ENCODE measurements at places on chromosomes 12 and 14. TPM values are rescaled to one million over a fixed set of nuclear protein-coding genes. Genes with fewer than 3 reads are reported as not detected.

Gene IFNG-AS1
- not detected for total RNA-seq

Gene SCNN1A
- total RNA-seq = not detected

Gene CLEC2A
- not detected for total RNA-seq

Gene SLC8A3
- total RNA-seq = not detected

Gene PAH
- total RNA-seq = not detected

Gene ASCL1
- total RNA-seq = not detected

Gene CDK2
- total RNA-seq = 113 TPM

DNA sequence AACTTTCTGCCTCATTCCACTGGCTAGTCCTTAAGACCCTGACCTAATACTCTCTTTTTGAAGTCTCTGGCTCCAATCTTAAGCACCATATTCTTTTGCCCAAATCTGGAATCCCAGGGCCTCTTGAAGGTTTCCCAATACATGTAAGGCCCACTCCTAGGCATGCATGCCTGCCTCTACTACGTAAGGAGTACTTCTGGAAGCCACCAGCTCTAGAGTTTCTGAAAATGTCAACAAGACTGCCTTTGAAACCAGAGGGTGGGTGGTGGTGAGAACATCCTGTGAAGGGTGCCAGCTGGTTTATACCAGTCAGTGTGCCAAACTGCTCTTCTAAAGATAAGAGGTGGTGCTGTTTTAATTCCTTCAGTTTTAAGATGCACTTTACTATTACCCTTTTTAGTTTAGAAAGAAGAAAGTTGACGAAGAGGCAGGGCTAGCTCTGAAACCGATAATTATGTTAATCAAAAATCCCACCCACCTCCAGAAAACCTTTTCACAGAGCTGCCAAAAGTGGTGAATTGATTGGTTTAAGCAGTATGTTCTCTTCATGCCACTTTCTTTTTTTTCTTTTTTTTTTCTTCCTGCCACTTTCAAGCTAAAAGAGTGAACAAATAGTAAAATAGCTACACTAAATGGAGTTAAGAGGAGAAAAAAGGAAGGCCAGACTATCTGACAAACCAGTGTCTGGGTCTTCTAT, 8.7 kb upstream of the WDR89 start:
- no peak overlapping the region for H3K4me3 ChIP-seq

DNA sequence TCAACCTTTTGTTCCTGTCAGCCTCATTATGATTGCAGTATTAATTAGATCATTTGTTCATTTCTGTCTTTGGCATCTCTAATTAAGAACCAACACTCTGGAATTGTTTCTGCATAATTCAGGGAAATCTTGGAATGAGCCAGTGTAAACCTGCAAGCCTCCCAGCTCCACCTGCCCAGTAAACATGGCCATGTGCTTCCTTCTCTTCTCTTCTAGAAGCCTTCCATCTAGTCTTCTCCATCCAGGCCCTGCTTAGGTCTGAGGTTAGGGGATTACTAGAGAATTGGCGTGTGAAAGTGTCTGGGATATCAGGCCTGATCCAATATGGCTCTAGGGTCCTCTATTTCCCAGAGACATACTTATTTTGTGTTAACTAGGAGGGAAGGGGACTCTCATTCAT, 528.0 kb downstream of the AACS start:
- no peaks in the 10 kb centered on the region for H3K36me3 ChIP-seq
- H3K27me3 ChIP-seq = no peaks in the 10 kb centered on the region
- H3K4me1 ChIP-seq = no peaks in the 10 kb centered on the region

GRCh38 chr14:104756477-104757237, 3.7 kb downstream of the SIVA1 start:
- no peak overlapping the region for H3K27ac ChIP-seq
- no peak for DNase-seq
- no peaks in the 10 kb centered on the region for H3K27me3 ChIP-seq
- peaks cover 8% of the 10 kb centered on the region for H3K4me1 ChIP-seq

- no peak for DNase-seq
- H3K36me3 ChIP-seq = no peaks in the 10 kb centered on the region
- H3K4me1 ChIP-seq = no peaks in the 10 kb centered on the region
- no peak overlapping the region for H3K4me3 ChIP-seq
Measured at GRCh38 chr14:37721976-37722659, 126.7 kb downstream of the TTC6 start.

- no peaks in the 10 kb centered on the region for H3K27me3 ChIP-seq
- peak overlapping the region; percentile 63 for H3K4me3 ChIP-seq
- peak overlapping the region; percentile 100 for H3K27ac ChIP-seq
- peaks cover 36% of the 10 kb centered on the region for H3K4me1 ChIP-seq
- peak; percentile 98 for DNase-seq
- peaks cover 17% of the 10 kb centered on the region for H3K36me3 ChIP-seq
Measured at GRCh38 chr12:57087010-57087690, 1.8 kb upstream of the NAB2 start.

DNA sequence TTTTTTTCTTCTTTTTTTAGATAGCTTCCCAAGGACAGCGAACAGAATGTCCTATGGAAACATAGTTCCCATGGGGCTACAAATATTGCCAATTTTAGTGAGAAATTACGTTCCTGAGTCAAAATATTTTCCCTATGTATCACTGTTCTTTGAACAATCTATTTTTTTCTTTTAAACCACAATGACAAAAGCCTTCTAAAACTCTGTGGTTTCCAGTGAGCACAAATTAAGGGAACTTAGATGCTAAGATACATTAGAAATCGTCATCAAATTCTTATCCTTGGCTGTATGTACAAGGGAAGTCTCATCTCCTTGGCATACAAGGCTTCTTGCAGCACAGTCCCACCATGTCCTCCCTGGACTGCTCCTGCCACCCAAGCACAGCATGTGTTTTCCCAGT, 17.9 kb downstream of the CPM start:
- H3K27me3 ChIP-seq = no peaks in the 10 kb centered on the region
- no peaks in the 10 kb centered on the region for H3K4me1 ChIP-seq
- no peaks in the 10 kb centered on the region for H3K36me3 ChIP-seq
- H3K27ac ChIP-seq = no peak overlapping the region

GRCh38 chr14:76810953-76811400, 1.7 kb downstream of the ANGEL1 start:
- H3K4me3 ChIP-seq = peak overlapping the region; percentile 86
- H3K27ac ChIP-seq = peak overlapping the region; percentile 5
- peaks cover 7% of the 10 kb centered on the region for H3K36me3 ChIP-seq
- H3K27me3 ChIP-seq = no peaks in the 10 kb centered on the region
- H3K4me1 ChIP-seq = peaks cover 9% of the 10 kb centered on the region

DNA sequence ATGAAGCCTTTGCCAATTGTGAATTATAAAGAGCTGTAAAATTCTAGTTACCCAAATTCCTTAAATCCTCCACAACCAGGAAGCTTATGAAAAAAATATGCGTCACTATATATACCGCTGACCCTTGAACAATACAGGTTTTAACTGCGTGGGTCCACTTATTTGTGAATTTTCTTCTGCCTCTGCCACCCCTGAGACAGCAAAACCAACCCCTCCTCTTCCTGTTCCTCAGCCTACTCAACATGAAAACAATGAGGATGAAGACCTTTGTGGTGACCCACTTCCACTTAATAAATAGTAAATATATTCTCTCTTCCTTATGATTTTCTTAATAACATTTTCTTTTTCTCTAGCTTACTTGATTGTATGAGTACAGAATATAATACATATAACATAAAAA, 42.2 kb downstream of the CMKLR1 start:
- H3K36me3 ChIP-seq = no peaks in the 10 kb centered on the region
- no peak for DNase-seq
- H3K4me1 ChIP-seq = no peaks in the 10 kb centered on the region
- peaks cover 18% of the 10 kb centered on the region for H3K27me3 ChIP-seq

DNA sequence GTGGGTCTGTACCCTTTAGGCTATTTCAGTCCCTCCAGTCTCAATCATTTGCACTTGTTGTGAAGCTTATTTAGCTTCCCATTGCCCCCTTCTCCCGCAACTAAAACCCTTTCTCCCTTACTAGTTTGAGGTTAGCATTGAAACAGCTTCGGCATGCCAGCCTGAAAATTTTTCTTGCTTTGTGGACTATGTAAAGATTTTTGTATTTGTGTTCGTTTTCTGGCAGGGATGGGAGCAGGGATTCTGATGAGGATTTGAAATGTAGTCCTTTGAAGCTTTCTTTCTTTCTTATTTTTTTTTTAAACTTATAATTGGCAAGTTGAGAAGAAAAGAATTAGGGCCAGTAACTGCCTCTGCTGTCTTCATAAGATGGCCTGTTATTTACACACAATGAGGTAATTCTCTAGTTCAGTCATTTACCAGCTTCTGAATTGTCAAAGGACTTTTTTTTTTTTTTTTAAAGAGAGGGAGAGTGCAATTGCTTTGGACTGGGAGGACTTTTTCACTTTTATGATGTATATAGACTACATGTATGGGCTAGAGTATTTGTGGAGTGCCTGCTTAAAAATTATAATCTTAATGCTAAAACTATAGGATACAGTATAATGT, 29.0 kb downstream of the PALS1 start:
- peak overlapping the region; percentile 85 for H3K27ac ChIP-seq
- peak overlapping the region; percentile 39 for H3K4me3 ChIP-seq
- H3K27me3 ChIP-seq = no peaks in the 10 kb centered on the region
- H3K36me3 ChIP-seq = peaks cover 11% of the 10 kb centered on the region
- peaks cover 32% of the 10 kb centered on the region for H3K4me1 ChIP-seq
- no peak for DNase-seq

DNA sequence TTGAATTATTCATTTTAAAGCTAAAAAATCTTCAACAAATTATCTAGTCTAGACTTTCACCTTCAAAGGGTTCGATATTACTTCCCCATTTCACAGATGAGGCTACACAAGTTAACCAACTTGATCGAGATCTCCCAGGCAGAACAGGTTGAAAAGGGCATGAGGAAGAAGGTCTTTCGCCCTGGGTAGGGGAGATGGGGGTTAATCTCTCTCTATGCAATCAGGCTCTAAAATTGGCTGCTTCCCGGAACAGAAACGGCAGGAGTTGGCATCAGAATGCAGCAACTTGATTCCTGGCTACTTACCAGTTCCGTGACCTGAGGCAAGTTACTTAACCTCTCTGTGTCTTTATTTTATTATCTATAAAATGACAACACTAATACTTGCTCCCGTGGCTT, 2.4 kb upstream of the CISTR start:
- H3K36me3 ChIP-seq = no peaks in the 10 kb centered on the region
- no peak for DNase-seq
- H3K27me3 ChIP-seq = no peaks in the 10 kb centered on the region
- H3K27ac ChIP-seq = no peak overlapping the region

DNA sequence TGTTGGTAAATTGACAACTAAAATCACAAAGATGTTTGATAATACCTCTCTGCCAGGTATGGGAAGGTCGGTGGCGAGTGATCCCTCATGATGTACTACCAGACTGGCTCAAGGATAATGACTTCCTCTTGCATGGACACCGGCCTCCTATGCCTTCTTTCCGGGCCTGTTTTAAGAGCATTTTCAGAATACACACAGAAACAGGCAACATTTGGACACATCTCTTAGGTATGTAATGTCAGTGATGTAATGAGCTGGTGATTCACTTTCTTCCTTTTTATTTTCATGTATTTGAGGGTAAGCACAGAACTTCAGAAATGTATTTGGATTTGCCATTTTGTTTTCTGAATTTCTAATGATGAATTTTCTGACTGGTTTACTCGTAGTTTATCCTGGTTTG, 42.6 kb upstream of the LRTM2 start:
- peaks cover 19% of the 10 kb centered on the region for H3K36me3 ChIP-seq
- H3K4me1 ChIP-seq = peaks cover 26% of the 10 kb centered on the region
- H3K4me3 ChIP-seq = no peak overlapping the region
- DNase-seq = no peak
- H3K27ac ChIP-seq = no peak overlapping the region
- no peaks in the 10 kb centered on the region for H3K27me3 ChIP-seq

DNA sequence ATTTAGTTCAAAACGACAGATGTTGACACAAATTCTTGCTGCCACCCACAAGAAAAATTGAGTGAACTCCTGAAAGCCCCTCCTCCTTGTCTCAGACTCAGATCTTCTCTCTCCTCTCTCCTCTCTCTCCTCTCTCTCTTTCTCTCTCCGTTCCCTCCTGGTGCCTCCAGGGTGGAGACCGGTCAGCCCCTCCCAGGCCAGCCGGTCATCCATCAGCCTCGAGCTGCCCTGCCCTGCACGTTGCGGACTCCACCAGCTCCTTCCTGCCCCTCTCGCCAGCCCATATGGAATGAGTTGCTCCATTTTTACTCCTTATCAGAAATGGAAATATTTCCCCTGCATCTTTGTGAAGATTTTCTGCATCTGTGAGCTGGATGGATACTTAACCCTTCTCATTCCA, 103.8 kb downstream of the TBX5 start:
- no peaks in the 10 kb centered on the region for H3K36me3 ChIP-seq
- no peak overlapping the region for H3K4me3 ChIP-seq
- H3K27me3 ChIP-seq = no peaks in the 10 kb centered on the region
- DNase-seq = no peak
- H3K4me1 ChIP-seq = no peaks in the 10 kb centered on the region

GRCh38 chr12:53327435-53328042, 6.1 kb upstream of the AAAS start:
- H3K27me3 ChIP-seq = no peaks in the 10 kb centered on the region
- no peak overlapping the region for H3K4me3 ChIP-seq

DNA sequence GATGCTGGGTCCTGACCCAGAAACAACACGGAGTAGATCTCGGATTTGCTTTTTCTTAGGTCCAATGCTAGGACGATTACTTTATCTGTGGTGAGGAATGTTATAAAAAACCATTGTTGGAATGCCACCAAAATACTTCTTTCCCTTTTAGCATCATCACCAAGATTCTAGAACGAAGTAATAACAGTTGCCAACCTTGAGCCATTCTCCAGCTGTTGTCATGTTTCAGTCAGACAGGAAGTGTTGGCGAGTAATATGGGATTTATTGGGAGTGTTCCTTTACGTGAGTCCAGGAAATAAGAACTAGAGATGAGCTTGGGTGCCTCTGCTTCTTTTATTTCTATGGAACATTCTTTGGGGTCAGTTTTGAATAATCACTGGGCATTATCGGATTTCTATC, 892.9 kb downstream of the DIO2 start:
- no peak for DNase-seq
- no peak overlapping the region for H3K4me3 ChIP-seq
- no peak overlapping the region for H3K27ac ChIP-seq
- no peaks in the 10 kb centered on the region for H3K27me3 ChIP-seq
- H3K36me3 ChIP-seq = no peaks in the 10 kb centered on the region

DNA sequence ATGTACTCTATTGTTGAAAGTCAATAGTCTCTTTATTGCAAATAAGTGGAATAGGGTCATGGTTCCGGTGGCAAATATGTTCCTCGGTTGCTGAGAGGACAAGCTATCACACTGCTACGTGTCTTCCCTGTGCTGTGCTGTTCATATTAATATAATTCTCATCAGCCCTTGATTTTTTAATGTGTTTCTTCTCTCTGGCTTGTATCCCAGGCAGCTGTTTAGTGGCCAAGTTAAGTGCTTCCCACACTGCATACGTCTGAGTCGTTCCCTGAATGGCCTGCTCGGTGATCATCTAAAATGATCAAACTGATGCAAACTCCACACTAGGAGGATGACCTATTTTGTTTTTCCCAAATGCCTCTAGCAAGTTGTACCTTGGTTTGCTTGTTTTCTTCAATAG, 186.4 kb downstream of the ANO6 start:
- no peaks in the 10 kb centered on the region for H3K4me1 ChIP-seq
- H3K4me3 ChIP-seq = no peak overlapping the region
- H3K27ac ChIP-seq = no peak overlapping the region
